ENCODE measurements at places on chromosomes 12 and 14. TPM values are rescaled to one million over a fixed set of nuclear protein-coding genes. Genes with fewer than 3 reads are reported as not detected.

AMIGO2 gene
- 19.7 TPM for polyA plus RNA-seq

TMEM253 gene
- 0.98 TPM for polyA plus RNA-seq

SYCP3 gene
- 1.4 TPM for polyA plus RNA-seq

CYP27B1 gene
- polyA plus RNA-seq, result 0.82 TPM

GRCh38 chr12:51071663-51072062 lies 11.7 kb downstream of the CSRNP2 start:
- no peak for DNase-seq
- H3K4me1 ChIP-seq, result peaks cover 14% of the 10 kb centered on the region
- H3K27ac ChIP-seq, result no peak overlapping the region
- H3K4me3 ChIP-seq, result no peak overlapping the region

GRCh38 chr14:34539407-34540180 lies at the start of gene EAPP:
Gene EAPP, minus strand, starts transcription at chr14:34539701. Its CDS starts 73 bp downstream, at chr14:34539628.
- DNase-seq, result peak; percentile 89
- H3K27ac ChIP-seq, result peak within 1 kb of the TSS; percentile 98
- H3K4me3 ChIP-seq, result peak within 1 kb of the TSS; percentile 98

- no peaks in the 10 kb centered on the region for H3K4me1 ChIP-seq
- no peak for DNase-seq
- H3K4me3 ChIP-seq, result no peak overlapping the region
- H3K27me3 ChIP-seq, result peaks cover 46% of the 10 kb centered on the region
- H3K27ac ChIP-seq, result no peak overlapping the region
- H3K36me3 ChIP-seq, result no peaks in the 10 kb centered on the region
Measured at GRCh38 chr14:103277931-103278330, 56.1 kb upstream of the EIF5 start.

DNA sequence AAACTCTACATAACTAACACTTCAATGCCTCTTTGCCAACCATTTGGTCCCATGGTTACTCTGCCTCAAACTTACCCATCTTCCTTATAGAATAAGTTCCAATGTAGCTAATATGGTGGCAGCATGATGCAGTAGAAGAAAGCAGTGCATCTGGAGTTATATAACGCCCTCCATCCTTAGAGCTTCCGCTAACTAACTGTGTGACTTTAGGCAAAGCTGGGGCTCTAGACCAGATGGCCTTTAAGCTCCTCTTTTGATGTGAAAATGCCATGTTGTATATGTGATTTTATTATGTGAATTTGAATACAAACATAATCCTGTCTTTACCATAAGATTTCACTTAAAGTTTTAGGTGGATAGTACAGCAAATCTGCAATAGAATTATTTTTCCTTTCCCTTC lies 6.1 kb downstream of the ABCD2 start:
- no peak overlapping the region for H3K4me3 ChIP-seq
- H3K36me3 ChIP-seq, result no peaks in the 10 kb centered on the region
- no peaks in the 10 kb centered on the region for H3K4me1 ChIP-seq
- no peaks in the 10 kb centered on the region for H3K27me3 ChIP-seq
- no peak for DNase-seq

DNA sequence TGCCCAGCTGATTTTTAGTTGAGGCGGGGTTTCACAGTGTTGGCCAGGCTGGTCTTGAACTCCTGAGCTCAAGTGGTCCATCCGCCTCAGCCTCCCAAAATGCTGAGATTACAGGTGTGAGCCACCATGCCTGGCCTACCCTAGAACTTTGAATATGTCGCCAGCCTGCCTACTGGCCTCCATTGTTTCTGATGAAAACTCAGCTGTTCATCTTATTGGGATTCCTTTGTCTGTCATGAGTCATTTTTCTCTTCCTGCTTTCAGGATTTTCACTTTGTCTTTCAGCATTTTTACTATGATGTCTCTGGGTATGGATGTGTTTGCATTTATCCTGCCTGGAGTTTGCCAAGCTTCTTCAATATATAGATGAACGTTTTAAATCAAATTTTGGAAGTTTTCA lies 8.1 kb upstream of the B3GNT4 start:
- H3K27ac ChIP-seq, result no peak overlapping the region
- H3K36me3 ChIP-seq, result no peaks in the 10 kb centered on the region
- DNase-seq, result no peak

All from thymus (tissue), 14 donors.